Stimulated activated memory B cell treated with anti-CD40 and anti-IgM and Interleukin-4, amounts not matched to agents 10 μg/mL and 1 μg/mL and 100 μg/mL, for 72 hours (primary cell): ENCODE measurements at places on chromosomes 7 and 10.

- no peak for ATAC-seq
These were observed 217.3 kb downstream of the RPS24 start for GRCh38 chr10:78251016-78251385.

DNA sequence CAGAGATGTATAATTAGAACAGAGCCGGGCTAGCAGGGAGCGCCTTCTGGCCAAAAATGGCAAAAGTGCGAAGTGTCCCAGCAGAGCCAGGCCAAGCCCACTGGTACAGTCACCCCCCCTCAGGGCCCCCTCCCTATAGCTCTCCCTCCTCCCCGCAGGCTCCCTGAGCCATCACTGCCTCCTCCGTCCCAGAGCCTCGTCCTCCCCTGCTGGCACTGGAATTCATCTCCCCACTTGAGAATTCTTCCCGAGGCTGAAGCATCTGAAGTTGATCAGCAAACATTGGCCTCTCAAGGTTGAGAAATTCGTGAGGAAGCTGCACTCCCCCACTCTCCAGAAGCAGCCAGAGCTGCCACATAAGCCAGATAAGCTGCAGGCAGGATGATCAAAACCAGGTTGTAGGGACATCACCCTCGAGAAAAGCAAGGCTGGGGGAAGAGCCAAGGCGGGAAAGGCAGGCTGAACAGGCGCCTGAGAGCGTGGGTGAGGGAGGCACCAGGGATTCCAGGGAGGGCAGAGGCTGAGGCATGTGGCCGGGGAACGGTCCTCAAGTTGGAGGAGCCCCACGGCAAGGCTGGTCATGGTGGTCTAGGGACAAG lies 23.4 kb downstream of the CAMK2G start:
- no peak for ATAC-seq

GRCh38 chr10:44017483-44018145 lies 367.3 kb downstream of the CXCL12 start:
- no peak for ATAC-seq

- ATAC-seq: no peak
These were observed 22.7 kb upstream of the NKX6-2 start for GRCh38 chr10:132808383-132809231.

- no peak for ATAC-seq
These were observed 10.0 kb downstream of the BTBD16 start for GRCh38 chr10:122281018-122281626.
